ENCODE measurements at places on chromosomes 7 and 10.

DNA sequence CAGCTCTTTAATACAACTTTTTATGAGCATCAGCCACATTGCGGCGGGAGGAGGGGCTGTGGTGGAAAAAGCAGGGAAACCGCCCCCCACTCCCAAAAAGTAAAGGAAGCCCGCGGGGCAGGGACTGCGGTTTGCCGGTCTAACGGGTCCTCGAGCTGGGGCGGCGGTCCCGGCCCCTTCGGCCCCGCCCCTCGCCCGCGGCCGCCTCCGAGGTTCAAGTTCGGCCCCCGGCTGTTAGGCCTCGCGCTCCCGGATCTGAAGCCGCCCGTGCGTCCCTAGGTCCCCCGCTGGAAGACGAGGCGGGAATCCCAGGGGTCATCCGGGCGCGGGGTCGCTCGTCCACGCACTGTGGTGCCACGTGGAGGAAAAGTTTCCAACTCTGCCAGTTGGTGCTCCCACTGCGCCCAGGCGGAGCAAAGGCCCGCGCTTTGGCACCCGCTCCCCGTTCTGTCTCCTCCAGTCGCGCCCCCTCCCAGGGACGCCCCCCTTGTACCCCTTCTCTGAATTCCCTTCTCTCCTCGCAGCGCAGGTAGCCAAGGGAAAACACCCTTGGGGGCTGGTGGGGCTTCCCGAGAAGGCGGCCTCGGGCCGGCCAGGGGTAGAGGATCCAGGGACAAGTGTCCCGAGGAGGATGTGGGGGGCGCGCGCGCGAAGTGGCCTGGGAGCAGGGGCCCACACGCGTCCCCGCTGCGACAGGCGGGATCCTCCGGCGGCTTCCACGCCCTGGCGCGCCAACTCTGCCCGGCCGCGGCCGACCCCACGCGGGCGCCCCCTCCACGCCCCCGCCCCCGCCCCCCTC, 798 bp upstream of the AUTS2 start:
- DNase-seq = no peak

GRCh38 chr7:78316110-78316509, 517.5 kb downstream of the PHTF2 start:
- no peak for DNase-seq

- DNase-seq = no peak
Measured at GRCh38 chr7:81487516-81487915, 282.3 kb downstream of the HGF start.

- no peak for DNase-seq
Measured at GRCh38 chr10:85927952-85928665, 438.5 kb downstream of the GRID1 start.

- DNase-seq = no peak
Measured at GRCh38 chr7:132390705-132391104, 185.6 kb downstream of the PLXNA4 start.

DNA sequence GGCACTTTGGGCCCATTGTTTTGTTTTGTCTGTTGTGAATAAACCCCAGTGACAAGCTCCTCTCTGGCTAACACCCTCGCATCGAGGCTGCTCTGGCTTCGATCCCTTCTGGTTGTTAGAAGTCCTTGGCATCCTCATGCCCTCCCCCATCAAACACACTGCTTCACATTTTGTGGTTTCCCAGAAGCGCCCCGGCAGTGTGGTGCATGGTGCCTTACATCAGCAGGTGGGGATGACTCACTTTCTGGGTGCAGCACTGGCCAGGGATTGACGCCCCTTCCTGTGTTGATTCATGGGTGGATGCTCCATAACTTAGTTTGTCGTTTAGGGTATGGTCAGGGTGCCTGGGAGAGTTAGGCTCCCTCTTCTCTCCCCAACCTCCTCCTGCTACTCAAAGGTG, 51.4 kb downstream of the PLPP4 start:
- DNase-seq = peak; percentile 36

DNA sequence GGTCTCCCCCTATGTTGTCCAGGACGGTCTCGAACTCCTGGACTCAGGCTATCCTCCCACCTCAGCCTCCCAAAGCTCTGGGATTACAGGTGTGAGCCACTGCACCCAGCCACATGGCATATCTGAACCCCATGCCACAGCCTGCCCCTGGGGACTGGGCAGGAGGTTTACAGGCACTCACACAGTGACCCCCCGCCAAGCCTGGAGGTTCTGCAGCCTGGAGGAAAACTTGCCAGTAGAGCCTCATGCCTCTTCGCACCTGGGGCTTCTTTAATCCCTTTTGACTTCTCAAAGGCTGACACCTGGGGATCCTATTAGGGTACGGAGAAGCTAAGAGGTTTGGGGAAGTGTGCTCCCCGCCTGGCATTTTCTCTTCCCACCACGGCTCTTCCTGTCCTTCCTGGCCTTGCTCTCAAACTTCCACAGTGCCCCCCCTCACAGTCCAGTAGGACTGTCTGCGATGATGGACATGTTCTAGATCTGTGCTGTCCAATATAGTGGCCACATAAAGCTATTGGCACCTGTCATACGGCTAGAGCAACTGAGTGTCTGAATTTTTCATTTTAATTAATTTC, 11.4 kb upstream of the KCP start:
- no peak for DNase-seq

DNA sequence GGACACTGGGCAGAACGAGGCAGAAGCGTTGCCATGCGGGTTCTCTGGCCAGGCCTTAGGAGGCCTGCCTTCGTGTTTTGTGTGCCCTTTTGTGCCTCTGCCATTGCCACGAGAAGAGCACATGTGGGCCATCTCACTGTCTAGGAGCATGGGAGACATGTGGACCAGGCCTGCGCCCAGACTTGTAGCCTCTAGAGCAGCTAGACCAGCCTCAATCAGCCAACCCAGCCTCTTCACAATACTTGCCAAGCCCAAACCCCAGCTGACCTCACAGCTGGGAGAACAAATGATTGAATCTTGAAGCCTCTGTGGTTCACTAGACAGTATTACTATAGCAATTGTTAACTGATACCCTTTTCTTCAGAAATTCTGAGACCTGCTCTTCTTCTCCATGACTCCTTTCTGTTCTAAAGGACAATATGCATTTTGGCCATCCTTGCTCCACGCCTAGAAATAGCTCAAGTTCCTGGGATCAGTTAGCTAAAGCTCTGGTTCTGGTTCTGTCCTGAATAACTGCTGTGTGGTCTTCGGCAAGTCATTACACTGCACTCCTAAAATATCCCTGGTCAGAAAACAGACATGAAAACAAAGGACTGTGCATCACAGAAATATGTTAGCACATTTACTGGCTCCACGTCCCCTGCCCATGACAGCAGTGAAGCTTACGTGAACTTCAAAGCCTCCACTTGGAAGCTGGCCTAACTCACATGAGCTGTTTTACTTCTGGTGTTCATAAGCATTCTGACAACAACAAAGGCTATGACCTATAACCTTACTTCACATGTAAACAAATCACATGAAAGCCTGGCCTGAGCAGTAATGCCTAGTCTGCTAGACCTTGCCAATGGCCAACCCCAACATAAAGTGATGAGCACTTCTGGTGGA, 72.3 kb upstream of the MKRN1 start:
- no peak for DNase-seq
